Amniotic epithelial cell (primary cell): ENCODE measurements at places on chromosomes 7 and 10.

DNA sequence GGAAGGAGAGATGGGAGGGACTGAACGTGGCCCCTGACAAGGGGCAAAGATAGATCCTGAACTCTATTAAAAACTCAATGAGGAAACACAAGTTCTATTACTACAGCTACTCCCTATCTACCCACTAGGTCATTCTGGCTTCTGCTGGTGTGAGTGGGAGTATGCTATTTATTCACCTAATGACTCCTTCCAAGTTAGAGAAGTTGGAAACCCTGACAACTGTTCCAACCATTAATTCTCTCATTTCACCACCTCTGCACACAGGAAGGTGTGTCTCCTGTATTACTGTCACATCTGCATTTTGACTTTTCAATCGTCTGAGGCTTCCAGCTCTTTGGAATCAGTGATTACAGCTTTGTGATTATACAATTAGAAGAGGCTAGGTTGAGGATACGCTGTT, 169.4 kb upstream of the ADO start:
- DNase-seq: peak; percentile 20

DNA sequence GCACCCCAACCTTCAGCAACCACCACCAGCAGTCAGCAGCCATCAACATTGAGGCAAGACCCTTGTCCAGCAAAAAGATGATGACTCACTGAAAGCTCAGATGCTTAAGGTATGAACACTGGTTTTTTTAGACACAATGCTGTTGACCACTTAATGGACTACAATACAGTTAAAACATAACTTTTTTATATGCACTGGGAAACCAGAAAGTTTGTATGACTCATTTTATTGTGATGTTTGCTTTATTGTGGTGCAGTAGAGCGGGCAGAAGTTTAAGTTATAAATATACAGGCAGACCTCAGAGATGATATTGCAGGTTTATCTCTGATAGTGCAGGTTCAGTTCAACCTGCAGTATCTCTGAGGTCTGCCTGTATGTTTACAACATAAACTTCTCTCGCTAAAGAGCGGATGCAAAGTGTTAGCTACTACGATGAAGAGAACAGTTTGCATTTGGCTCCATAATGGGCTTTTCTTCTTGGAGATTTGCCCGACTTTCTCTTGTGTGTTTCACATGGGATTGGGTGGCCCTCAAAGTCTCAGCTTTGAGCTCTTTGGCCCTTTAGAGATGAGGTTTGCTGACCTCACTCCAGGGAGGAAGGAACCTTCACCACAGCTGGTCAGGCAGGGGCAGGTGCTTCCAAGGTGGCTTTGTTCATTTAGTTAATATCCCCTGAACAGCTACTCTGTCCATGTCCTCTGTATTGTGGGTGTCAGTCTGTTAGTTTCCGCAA, 84.4 kb upstream of the SHH start:
- DNase-seq: no peak

GRCh38 chr10:18880530-18880929, 168.1 kb upstream of the MALRD1 start:
- peak; percentile 19 for DNase-seq

DNA sequence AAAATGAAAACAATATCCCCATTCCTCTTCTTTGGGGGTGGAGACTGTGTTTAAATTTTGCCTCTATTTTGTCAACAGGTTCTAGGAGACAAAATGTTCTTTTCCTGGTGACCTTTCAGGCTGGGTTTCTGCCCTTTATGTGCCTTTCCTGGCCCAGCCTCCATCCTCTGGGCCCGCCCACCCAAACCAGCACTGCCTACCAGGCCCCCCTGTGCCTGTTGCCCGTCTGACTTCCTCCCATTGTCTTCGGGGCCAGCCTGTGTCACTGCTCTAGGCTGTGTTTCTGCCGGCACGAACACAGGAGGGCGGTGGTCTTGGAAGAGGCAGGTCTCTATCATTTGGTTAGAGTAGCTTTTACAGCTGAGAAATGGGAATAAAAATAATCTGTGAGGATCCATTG, 13.9 kb downstream of the TSPAN14 start:
- no peak for DNase-seq

GRCh38 chr7:1923409-1924257, 253.6 kb downstream of the ELFN1 start:
- DNase-seq: no peak

DNA sequence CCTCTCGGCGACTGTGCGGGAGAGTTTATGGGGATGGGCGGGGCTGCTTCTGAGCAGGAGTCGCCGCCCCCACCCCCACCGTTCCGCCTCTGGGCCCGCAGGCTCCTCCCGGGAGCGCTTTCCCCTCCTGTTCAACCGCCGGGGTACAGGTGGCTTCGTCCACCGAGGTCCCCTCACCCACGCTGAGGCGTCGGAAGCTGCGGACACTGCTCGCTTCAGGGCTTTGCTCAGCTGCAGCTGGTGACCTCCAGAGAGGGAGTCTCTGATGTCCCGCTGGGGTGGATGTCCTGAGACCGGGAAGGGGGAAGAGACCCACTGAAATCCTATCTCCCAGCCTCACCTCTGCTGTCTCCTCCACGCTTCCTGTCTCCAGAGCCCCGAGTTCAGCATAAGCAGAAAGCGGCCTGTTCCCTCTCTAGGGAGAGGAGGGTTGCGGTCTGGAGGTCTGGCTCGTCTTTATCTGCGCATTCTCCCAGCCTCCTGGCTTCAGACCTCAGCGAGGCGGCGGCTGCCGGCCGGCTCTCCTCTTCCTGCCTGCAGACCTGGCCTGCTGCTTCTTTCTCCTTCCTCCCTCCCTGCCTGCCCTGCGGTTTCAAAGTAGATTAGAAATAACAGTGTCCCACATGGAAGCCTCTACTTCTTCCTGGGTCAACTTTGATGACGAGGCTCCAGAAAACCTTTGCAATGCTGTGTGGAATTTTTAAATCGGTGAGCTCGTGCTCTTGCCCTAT, 1.8 kb downstream of the CYP2E1 start:
- DNase-seq: no peak

DNA sequence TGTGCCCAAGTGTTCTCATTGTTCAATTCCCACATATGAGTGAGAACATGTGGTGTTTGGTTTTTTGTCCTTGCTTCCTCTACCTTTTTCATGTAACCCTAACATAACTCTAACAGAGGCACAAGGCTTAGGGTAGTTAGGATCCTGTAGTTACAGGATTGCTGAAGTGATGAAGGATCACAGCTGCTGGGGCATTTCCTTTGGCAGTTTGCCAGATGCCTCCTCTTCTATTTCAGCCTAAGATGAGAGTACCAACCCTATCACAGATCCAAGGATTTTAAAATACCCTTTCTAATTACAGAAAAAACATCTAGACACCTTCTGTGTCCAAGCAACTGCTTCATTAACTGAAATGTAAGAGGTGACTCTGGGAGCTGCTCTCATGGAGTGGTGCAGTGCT, 141.7 kb upstream of the COL1A2 start:
- no peak for DNase-seq

DNA sequence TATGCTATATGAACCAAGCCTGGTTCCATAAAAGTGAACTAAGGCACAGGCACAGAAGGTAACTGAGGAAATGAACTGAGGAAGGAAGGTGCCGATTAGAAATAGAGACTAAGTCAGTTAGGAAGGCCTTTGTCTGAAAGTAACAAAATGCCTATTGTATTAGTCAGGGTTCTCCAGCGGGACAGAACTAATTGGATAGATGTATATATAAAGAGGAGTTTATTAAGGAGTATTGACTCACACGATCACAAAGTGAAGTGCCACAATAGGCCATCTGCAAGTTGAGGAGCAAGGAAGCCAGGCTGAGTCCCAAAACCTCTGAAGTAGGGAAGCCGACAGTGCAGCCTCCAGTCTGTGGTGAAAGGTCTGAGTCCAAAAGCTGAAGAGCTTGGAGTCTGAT, 13.9 kb upstream of the PLXNA4 start:
- DNase-seq: no peak

- DNase-seq: no peak
Observed at GRCh38 chr10:50506861-50507573, 116.7 kb downstream of the SGMS1 start.

- DNase-seq: no peak
Observed at GRCh38 chr10:91689731-91690168, 56.9 kb upstream of the PPP1R3C start.
